ENCODE measurements at places on chromosomes 7 and 10.

GRCh38 chr7:70376561-70377031, 755.3 kb upstream of the GALNT17 start:
- no peak for DNase-seq

DNA sequence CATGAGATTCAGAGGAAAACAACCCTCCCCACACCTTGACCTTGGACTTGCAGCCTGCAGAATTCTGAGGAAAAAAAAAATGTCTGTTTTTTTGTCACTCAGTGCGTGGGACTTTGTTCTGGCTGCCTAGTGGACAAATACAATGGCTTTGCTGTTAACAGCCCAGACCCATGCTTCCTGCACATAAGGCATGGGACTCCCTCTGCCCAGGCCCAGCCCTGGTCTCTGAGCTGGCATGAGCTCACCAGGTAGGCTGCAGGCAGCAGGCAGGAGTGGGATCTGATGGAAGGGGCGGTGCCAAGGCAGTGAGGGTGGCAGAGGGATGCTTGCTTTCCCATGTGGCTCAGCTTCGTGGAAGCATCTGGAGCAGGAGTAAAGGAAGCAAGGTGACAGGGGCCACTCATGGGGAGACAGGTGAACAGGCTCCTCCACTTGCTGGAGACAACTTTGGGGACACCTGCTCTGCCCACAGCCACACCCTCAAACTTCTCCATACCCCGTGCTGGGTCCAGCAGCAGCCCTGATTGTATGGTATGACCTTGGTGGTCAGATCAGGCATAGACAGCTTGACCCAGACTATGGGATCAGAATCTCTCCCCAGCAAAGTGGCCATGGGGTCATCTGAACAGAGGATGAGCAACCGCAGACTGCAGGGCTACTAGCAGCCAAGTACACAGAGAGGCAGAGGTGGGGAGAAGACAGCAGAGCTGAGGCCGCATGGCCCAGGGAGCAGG, 27.0 kb downstream of the ANXA8 start:
- no peak for DNase-seq

DNA sequence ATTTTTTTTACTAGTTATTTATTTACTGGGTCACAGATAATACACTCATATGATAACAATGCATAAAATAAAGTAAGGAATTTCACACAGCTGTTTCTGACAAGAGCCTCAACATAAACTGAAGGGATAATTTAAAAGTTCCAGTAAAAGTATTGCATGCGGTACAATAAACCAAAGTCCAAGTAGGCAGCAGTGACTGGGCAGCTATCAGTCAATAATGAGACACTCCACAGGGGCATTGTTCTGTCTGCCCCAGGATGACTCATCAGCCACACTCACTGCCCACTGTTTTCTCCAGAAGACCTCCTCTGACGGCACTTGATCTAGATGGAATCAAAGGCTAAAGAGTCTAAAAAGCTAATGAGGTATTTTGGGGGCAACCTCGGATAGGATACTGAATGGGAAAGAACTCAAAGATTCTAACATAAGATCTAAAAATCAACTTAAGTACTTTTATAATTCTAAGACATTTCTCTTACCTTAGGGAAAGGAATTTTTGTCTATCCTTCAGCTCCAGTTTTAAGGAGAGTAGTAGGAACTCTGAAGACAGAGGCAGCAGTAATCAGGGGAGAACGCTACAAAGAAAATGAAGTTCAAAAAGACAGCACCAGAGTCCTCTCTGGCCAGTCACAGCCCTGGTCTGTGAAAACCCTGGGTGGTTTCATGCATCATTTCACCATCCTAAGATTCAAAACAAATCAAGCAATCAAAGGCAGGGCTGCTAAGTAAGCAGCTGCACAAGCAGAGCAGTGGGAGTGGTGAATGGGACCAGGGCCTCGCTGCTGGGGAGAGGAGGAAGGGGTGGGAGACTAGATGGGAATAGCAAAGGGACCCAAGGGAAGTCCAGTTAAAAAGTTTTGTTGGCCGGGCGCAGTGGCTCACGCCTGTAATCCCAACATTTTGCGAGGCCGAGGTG, 175.1 kb downstream of the AVL9 start:
- DNase-seq: no peak

- DNase-seq: no peak
Measured at GRCh38 chr7:65554-65953, 126.8 kb upstream of the FAM20C start.

- DNase-seq: peak; percentile 66
Measured at GRCh38 chr10:77970869-77971803, 44.6 kb upstream of the DLG5 start.

Data from GF-D8 (cell line).